ENCODE measurements at places on chromosomes 16 and 17.

GRCh38 chr17:73250851-73251640 is 10.6 kb downstream of the CPSF4L start:
- H3K4me1 ChIP-seq = no peaks in the 10 kb centered on the region
- H3K36me3 ChIP-seq = peaks cover 2% of the 10 kb centered on the region
- no peak overlapping the region for H3K27ac ChIP-seq
- DNase-seq = no peak
- H3K27me3 ChIP-seq = no peaks in the 10 kb centered on the region
- H3K4me3 ChIP-seq = no peak overlapping the region

DNA sequence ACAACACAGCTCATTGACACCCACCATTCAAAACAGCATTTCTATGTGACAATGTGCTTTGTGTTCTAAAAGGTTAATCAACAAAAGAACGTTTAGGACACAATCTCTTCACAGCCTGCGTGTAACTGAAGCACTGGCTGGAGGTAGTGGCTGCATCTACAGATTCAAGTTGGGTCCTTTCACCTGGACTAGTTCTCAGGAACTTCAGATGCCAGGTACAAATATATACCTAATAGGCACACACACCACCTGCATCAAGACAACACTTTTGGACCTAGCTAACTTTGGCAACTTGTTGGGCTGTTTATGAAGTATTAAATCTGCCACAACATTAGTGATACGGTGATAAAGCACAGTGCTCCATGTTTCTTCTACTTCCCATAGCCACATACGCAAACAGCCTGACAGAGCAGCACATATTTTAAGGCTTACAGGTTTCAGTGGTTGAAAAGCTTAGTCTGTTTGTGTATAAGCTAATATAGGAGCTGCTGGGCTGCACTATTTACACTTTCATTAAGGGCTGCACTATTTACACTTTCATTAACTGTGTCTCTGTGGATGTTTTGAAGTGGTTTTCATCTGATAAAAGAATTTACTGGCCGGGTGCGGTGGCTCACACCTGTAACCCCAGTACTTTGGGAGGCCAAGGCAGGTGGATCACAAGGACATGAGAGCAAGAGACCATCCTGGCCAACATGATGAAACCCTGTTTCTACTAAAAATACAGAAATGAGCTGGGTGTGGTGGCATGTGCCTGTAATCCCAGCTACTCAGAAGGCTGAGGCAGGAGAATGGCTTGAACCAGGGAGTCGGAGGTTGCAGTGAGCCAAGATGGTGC is 132.6 kb downstream of the PARN start:
- DNase-seq = no peak
- no peaks in the 10 kb centered on the region for H3K27me3 ChIP-seq
- no peak overlapping the region for H3K4me3 ChIP-seq
- peak overlapping the region; percentile 42 for H3K27ac ChIP-seq

DNA sequence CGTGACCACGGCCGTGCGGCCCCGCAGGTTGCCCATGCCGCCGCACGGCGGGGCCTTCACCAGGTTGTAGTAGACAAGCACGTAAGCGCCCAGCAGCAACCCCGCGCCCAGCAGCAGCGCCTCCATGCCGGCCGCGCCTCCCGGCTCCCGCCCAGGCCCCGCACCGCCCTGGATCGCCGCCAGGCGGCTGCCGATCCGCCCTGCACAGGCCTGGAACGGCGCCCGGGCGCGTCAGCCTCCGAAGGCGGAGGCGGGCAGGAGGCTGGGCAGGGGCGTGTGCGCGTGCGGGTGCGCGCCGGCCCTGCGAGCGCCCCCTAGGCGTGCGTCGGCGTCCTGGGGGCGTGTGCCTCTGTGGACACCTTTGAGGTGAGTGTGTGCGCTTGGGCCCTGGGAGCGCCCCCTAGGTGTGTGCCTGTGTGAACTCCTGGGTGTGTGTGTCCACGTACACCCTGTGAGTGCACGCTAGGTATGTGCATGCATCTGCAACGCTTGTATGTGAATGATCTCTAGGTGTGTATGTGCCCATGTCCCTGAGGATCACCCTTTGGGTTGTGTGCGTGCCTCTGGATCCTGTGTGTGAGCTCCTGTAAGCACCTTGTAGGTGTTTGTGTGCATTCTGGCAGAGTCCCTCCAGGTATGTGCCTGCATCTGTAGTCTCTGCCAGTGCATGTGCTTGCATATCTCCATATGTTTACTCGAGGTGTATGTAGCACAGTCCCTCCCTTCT is at the start of gene DHRS13:
Gene DHRS13 (minus strand): TSS at position 261 of the 727 bp plus-strand sequence. CDS start 135 bp downstream, at position 126.
- H3K27me3 ChIP-seq = no peaks in the 10 kb centered on the region
- peak within 1 kb of the TSS; percentile 84 for H3K4me3 ChIP-seq
- peaks cover 10% of the 10 kb centered on the region for H3K36me3 ChIP-seq
- peak within 1 kb of the TSS; percentile 69 for H3K27ac ChIP-seq

- no peaks in the 10 kb centered on the region for H3K36me3 ChIP-seq
- no peaks in the 10 kb centered on the region for H3K4me1 ChIP-seq
- no peak for DNase-seq
Observed at GRCh38 chr17:34236281-34236892, 18.7 kb upstream of the CCL2 start.

DNA sequence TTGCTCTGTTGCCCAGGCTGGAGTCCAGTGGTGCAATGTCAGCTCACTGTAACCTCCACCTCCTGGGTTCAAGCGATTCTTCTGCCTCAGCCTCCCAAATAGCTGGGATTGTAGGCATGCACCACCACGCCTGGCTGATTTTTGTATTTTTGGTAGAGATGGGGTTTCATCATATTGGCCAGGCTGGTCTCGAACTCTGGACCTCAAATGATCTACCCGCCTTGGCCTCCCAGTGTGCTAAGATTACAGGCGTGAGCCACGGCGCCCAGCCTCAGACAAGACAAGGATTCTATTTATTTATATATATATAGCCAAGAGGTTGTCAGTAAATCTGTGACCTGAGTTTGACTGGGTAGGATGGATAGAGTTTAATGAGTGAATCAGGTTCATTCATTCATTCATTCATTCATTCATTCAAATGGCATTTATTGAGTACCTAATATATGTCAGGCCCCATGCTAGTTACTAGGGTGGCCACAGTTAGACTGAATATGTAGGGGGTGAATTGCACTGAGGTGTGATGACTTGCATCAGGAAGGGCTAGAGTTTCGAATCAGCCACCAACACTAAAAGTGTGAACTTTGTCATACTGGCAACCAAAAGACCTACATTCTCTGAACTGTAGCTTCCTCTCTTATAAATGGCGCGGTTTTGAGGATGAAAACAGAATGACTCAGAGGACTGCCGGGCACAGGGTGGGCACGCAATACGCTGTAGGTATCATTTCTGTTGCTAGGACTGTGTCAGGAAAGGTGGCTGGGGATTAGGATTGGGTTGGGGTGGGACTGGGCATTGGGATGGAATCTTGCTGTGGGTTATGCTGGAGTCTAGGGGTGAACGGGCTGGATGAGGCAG is 37.8 kb downstream of the ITGAE start:
- no peak overlapping the region for H3K4me3 ChIP-seq
- H3K4me1 ChIP-seq = peaks cover 17% of the 10 kb centered on the region
- H3K36me3 ChIP-seq = no peaks in the 10 kb centered on the region
- no peak overlapping the region for H3K27ac ChIP-seq
- DNase-seq = no peak

- no peaks in the 10 kb centered on the region for H3K4me1 ChIP-seq
- H3K4me3 ChIP-seq = no peak overlapping the region
- H3K27ac ChIP-seq = no peak overlapping the region
- H3K27me3 ChIP-seq = no peaks in the 10 kb centered on the region
- DNase-seq = no peak
Observed at GRCh38 chr16:3695610-3696369, 21.5 kb downstream of the TRAP1 start.

DNA sequence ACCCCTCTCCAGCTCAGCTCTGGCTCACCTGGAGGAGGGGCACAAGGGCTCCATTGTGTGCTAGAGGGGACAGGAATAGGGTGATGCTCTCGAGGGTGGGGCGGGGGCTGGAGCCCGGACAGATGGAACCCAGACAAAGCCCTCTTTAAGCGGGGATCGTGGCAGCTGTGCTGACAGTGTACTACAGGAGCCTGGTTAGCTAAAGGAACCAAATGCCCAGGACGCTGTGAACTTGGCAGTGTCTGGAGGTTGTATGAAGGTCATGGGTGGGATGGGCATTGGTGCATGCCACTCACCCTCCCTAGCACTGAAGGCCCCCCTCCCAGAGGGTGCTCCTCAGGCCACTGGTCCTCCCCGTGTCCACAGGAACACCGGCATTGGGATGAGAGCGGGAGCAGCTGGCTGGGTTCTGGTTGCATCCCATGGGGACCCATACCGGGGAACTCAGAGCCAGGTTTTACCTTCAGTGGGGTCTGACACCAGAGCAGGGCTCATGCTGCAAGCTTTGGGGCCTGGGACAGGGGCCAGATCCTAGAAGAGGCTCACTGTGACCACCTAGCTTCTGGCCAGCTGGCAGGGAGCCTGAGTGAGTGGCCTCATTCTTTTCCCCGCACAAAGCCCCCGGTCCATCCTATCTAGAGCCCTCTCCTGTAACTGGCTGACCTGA is 11.9 kb downstream of the KIF19 start:
- DNase-seq = no peak
- no peaks in the 10 kb centered on the region for H3K4me1 ChIP-seq
- no peak overlapping the region for H3K27ac ChIP-seq
